ENCODE measurements at places on chromosomes 16 and 17.
A peak's percentile ranks its signal among the peaks of the same experiment; 100 is the strongest.

- no peak overlapping the region for H3K27ac ChIP-seq
- no peak for DNase-seq
- no peaks in the 10 kb centered on the region for H3K27me3 ChIP-seq
- H3K4me3 ChIP-seq: no peak overlapping the region
Observed at GRCh38 chr17:52027620-52028295, 130.8 kb downstream of the CA10 start.

- no peak overlapping the region for H3K27ac ChIP-seq
- H3K4me1 ChIP-seq: no peaks in the 10 kb centered on the region
- DNase-seq: no peak
- peaks cover 55% of the 10 kb centered on the region for H3K27me3 ChIP-seq
- H3K36me3 ChIP-seq: no peaks in the 10 kb centered on the region
Observed at GRCh38 chr16:86575095-86575685, 3.2 kb upstream of the FOXL1 start.

- H3K27me3 ChIP-seq: no peaks in the 10 kb centered on the region
- H3K27ac ChIP-seq: no peak overlapping the region
Observed at GRCh38 chr17:32361270-32361669, 11.3 kb downstream of the ZNF207 start.

- H3K36me3 ChIP-seq: no peaks in the 10 kb centered on the region
- no peak overlapping the region for H3K27ac ChIP-seq
- H3K4me1 ChIP-seq: no peaks in the 10 kb centered on the region
- no peaks in the 10 kb centered on the region for H3K27me3 ChIP-seq
- DNase-seq: no peak
Observed at GRCh38 chr17:32516940-32517701, 30.3 kb downstream of the CDK5R1 start.

DNA sequence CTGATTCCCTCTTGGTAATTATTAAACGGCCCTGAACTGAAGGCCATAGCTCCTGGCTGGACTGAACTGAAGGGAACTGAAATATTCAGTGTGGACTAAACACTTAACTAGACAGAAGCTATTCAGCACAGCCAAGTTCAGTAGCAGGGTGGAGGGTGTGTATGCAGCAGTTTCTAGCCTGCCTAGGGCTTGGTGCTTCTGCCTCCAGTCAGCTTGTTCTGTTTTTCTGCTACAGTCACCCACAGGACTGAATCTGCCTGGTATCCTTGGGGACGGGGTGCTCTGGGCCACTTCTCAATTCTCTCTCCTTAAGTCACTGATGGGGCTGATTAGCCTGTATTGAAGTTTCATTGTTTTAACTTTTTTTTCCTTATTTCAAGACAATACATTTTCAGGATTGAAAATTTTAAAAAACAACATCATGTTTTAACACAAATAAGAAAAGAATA is 77.1 kb downstream of the WWP2 start:
- H3K27ac ChIP-seq: no peak overlapping the region
- no peaks in the 10 kb centered on the region for H3K27me3 ChIP-seq
- no peaks in the 10 kb centered on the region for H3K4me1 ChIP-seq
- no peaks in the 10 kb centered on the region for H3K36me3 ChIP-seq
- no peak for DNase-seq

DNA sequence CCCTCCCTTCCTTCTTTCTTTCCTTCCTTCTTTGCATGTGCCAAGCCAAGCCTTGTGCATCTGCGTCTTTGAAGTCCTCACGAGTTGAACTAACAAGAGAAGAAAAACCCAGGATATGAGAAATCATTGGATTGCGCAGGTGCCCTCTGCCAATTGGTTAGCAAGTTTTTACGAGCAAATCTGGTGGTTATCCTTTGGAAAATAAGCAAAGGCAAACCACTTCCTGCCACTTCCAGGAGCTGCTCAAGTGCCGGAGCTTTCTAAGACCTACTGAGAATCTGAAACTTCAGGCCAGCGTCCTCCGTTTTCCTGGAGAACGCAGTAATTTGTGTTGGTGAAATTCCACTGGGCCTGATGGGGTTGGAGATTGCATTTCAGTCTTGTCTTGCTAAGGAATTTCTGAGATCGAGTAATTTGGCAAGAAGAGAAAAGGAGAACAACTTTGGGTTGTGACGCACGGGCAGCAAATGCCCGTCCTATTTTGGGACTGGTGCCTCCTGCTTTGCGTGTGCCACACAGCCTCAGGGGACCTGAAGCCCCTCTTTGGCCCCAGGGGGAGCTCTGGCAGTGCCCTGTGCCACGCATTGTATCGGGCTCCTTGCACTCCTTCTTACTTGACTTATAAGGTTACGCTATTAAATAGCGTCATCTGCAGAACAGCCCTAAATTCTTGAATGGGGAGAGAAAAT is 56.4 kb downstream of the CMIP start:
- no peak overlapping the region for H3K27ac ChIP-seq
- no peaks in the 10 kb centered on the region for H3K36me3 ChIP-seq
- DNase-seq: no peak
- H3K27me3 ChIP-seq: no peaks in the 10 kb centered on the region
- H3K4me3 ChIP-seq: no peak overlapping the region

DNA sequence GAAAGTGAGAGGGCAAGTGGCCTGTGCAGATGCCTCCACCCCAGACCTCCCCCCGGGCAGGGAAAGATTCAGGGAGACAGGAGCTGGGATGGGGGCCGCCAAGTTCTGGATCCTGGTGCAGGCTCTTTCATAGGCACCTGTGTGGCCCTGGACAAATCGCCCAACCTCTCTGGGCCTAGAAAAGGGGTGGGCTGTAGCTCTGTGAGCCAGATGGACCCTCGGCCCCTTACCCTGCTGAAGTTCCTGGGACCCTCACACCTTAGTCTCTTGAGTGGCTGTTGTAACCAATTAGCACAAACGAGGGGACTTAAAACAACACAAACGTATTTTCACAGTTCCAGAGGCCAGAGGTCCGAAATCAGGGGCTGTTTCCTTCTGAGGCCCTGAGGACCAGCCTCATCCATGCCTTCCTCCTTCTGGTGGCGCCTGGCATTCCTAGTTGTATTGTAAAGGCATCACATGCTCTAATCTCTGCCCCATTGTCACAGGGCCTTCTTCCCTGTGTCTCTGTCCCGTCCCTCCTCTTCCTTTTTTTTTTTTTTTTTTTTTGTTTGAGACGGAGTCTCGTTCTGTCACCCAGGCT is 352.6 kb downstream of the SEC14L1 start:
- H3K36me3 ChIP-seq: no peaks in the 10 kb centered on the region
- H3K27ac ChIP-seq: no peak overlapping the region
- DNase-seq: no peak
- H3K27me3 ChIP-seq: no peaks in the 10 kb centered on the region
- H3K4me1 ChIP-seq: peaks cover 6% of the 10 kb centered on the region
- no peak overlapping the region for H3K4me3 ChIP-seq

DNA sequence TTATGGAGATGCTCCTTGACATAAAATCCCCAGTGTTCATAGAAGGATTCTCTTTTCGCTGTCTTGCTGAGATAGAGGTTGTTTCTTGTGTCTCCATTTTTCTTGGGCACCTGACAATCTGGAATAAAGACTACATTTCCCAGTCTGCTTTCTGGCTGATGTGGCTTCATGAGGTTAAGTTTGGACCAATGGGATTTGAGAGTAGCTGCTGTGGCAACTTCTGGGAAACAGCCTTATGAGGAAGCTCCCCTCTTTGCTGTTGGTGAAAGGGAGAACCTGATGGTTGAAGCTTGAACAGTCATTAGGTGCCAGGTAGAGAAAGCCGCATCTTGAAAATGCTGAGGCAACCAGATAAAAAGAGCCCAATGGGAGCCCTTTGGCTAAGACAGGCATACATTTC is 24.4 kb downstream of the HS3ST4 start:
- no peaks in the 10 kb centered on the region for H3K27me3 ChIP-seq
- H3K4me1 ChIP-seq: no peaks in the 10 kb centered on the region
- DNase-seq: no peak
- no peak overlapping the region for H3K27ac ChIP-seq

DNA sequence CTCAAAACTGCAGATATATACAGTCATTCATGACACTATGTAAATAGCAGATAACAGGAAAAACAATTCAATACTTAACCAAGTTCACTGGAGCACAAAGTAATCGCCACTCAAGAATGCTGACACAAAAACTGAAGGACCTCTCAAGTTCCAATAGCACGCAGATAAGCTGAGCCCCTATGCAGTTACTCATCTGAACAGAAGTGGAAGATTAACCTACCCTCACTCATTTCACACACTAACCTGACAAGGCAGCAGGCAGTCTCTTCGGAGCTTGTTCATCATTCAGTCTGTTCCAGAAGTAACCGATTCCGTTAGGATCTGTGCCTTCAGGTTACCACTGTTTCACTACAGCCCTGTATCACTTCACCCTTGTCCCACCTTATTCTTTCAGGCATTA is 6.0 kb downstream of the HELZ start:
- no peak overlapping the region for H3K4me3 ChIP-seq
- H3K4me1 ChIP-seq: peaks cover 9% of the 10 kb centered on the region
- H3K27me3 ChIP-seq: no peaks in the 10 kb centered on the region
- peaks cover 11% of the 10 kb centered on the region for H3K36me3 ChIP-seq
- DNase-seq: no peak

- H3K27me3 ChIP-seq: no peaks in the 10 kb centered on the region
- DNase-seq: no peak
- H3K4me1 ChIP-seq: no peaks in the 10 kb centered on the region
- no peak overlapping the region for H3K4me3 ChIP-seq
- no peaks in the 10 kb centered on the region for H3K36me3 ChIP-seq
Observed at GRCh38 chr16:79077346-79077745, 523.2 kb downstream of the MAF start.

DNA sequence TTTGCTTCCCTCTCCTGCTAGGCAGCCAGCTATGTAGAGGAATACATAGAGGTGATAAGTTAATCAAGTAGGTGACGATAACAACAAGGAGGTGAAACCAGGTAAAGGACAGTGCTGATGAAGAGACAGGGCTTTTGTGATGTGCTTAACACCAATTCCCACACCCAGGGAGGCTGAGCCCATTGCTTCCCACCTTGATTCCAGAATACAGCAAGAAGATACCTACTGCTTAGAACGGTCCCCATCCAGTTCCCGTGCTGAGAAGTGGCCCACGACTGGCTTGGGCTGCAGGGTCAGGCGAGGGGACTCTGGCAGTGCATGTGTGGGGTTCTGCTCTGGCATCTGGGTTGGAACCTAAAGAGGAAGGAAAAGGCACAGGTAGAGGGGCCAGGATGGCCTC is 16.1 kb upstream of the GFAP start:
- DNase-seq: no peak
- no peaks in the 10 kb centered on the region for H3K27me3 ChIP-seq
- no peaks in the 10 kb centered on the region for H3K4me1 ChIP-seq
- H3K36me3 ChIP-seq: peaks cover 16% of the 10 kb centered on the region
- H3K27ac ChIP-seq: no peak overlapping the region

- 0 out of 2 replicates have a peak, but pooled peaks cover 3% of the 10 kb centered on the region for H3K27me3 ChIP-seq
- H3K4me3 ChIP-seq: no peak within 1 kb of the TSS
- H3K4me1 ChIP-seq: no peaks in the 10 kb centered on the region
- H3K27ac ChIP-seq: no peak within 1 kb of the TSS
- no peak for DNase-seq
- no peaks in the 10 kb centered on the region for H3K36me3 ChIP-seq
Observed at GRCh38 chr16:71489122-71489521, at the start of gene ZNF19. Gene ZNF19 (minus strand): TSS chr16:71489324. CDS start chr16:71482114, 7,210 bp downstream.

DNA sequence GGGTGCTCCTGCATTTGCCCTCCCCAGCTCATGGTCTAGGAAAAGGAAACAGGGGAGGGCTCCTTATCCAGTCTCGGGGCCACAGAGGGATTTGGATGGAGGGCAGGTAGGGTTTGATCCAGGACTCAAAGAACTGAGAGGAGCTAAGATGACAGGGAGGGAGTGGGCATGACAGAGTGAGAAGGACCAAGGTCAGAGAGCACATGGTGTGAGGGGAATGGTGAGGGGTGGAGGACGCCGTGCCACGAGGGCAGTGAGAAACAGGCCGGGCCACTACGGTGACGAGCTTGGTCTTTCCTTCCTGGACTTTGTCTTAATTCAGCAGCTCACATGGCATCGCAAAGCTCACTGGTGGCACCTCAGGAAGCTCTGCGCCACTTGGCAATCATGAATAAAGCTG is 35.2 kb downstream of the IRF8 start:
- peaks cover 23% of the 10 kb centered on the region for H3K27me3 ChIP-seq
- peaks cover 15% of the 10 kb centered on the region for H3K4me1 ChIP-seq
- no peak overlapping the region for H3K27ac ChIP-seq
- H3K4me3 ChIP-seq: no peak overlapping the region
- no peaks in the 10 kb centered on the region for H3K36me3 ChIP-seq

GRCh38 chr16:659618-660017 is 8.3 kb upstream of the RHOT2 start:
- no peaks in the 10 kb centered on the region for H3K27me3 ChIP-seq
- H3K4me1 ChIP-seq: peaks cover 8% of the 10 kb centered on the region
- DNase-seq: no peak
- no peak overlapping the region for H3K4me3 ChIP-seq
- no peak overlapping the region for H3K27ac ChIP-seq
- H3K36me3 ChIP-seq: no peaks in the 10 kb centered on the region

- H3K27me3 ChIP-seq: no peaks in the 10 kb centered on the region
- H3K36me3 ChIP-seq: no peaks in the 10 kb centered on the region
- H3K4me1 ChIP-seq: no peaks in the 10 kb centered on the region
- H3K27ac ChIP-seq: no peak overlapping the region
- no peak overlapping the region for H3K4me3 ChIP-seq
- no peak for DNase-seq
Observed at GRCh38 chr17:5695480-5695879, 111.2 kb upstream of the NLRP1 start.

GRCh38 chr17:56350592-56350991 is 197.3 kb downstream of the ANKFN1 start:
- H3K4me3 ChIP-seq: no peak overlapping the region
- DNase-seq: no peak
- no peak overlapping the region for H3K27ac ChIP-seq
- H3K36me3 ChIP-seq: no peaks in the 10 kb centered on the region

GRCh38 chr17:700504-701094 is 14.0 kb downstream of the VPS53 start:
- H3K4me3 ChIP-seq: no peak overlapping the region
- no peaks in the 10 kb centered on the region for H3K27me3 ChIP-seq
- H3K27ac ChIP-seq: no peak overlapping the region
- no peaks in the 10 kb centered on the region for H3K36me3 ChIP-seq
- DNase-seq: peak; percentile 42

- H3K27me3 ChIP-seq: no peaks in the 10 kb centered on the region
- no peaks in the 10 kb centered on the region for H3K36me3 ChIP-seq
- no peak overlapping the region for H3K27ac ChIP-seq
- no peak for DNase-seq
- peak overlapping the region; percentile 82 for H3K4me3 ChIP-seq
Observed at GRCh38 chr17:75152523-75152921, 1.8 kb downstream of the JPT1 start.

DNA sequence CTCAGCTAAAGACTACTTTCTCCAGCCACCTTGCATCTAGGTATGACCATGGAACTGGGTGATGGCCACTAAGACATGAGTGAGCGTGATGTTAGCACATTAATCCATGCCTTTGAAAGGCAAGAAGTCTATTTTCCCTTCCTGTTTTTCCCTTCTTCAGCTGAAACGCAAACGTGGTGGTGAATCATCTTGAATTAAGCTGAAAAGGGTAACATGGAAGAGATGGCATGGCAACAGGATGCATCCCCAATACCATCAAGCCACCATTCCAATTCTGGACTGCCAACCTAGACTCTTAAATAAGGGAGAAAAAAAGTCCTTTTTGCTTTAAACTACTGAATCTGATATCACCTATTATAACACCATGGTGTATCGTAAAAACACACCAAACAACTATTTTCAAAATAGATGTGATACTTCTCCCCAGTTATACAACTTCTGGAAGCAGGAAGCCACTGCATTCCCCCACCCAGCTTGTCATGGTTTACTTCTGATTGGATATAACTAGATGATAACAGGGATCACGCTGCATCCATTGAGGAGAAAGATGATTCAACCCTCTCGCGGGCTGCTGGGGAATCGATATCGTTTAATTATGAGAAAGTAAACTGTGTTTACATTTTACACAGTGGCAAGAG is 368.6 kb downstream of the CDH13 start:
- no peak overlapping the region for H3K27ac ChIP-seq
- no peaks in the 10 kb centered on the region for H3K27me3 ChIP-seq
- H3K36me3 ChIP-seq: no peaks in the 10 kb centered on the region
- no peak for DNase-seq
- H3K4me3 ChIP-seq: no peak overlapping the region
